ENCODE measurements at places on chromosomes 12 and 14.

DNA sequence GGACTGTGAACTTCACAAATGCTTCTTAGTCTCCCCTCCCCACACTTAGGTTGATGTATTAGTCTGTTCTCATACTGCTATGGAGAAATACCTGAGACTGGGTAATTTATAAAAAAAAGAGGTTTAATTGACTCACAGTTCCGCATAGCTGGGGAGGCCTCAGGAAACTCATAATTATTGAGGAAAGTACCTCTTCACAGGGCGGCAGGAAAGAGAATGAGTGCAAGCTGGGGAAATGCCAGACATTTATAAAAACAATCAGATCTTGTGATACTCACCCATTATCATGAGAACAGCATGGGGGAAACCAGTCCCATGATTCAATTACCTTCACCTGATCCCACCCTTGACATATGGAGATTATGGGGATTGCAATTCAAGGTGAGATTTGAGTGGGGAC lies 178.8 kb downstream of the SLC38A4 start:
- DNase-seq = no peak

DNA sequence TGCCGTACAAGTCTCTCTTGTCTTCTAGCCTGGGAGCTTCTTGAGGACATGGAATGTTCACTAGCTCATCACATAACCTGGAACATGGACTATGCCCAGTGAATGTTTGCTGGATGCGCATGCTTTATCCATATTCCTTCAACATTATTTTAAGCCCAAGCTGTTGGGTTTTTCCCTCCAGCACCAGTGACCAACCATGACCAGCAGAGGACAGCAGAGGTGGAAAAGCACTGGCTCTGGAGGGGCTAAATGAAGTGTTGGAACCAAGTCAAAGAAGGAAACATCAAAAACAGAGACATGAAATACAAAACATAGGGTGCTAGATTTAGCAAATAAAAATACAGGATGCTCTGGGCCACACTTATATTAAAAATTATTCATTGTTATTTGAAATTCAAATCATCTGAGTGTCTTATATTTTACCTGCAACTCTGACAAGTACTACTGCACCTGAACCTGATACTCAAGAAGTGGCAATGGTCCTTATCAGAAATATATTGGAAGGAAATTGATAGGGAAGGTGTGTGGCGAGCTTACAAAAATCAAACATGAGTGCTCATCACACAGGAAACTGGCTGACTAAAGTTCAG lies 23.1 kb upstream of the HELB start:
- no peak for DNase-seq

GRCh38 chr14:22185191-22185590 lies 403.8 kb downstream of the DAD1 start:
- no peak for DNase-seq

- DNase-seq = no peak
Measured at GRCh38 chr12:127656266-127656665, 610.7 kb upstream of the TMEM132C start.

GRCh38 chr12:66409195-66409871 lies 107.0 kb downstream of the HELB start:
- peak; percentile 50 for DNase-seq

GRCh38 chr14:101129521-101130167 lies 226.1 kb upstream of the RTL1 start:
- DNase-seq = no peak

GRCh38 chr14:22370084-22370847 lies 218.8 kb downstream of the DAD1 start:
- no peak for DNase-seq

DNA sequence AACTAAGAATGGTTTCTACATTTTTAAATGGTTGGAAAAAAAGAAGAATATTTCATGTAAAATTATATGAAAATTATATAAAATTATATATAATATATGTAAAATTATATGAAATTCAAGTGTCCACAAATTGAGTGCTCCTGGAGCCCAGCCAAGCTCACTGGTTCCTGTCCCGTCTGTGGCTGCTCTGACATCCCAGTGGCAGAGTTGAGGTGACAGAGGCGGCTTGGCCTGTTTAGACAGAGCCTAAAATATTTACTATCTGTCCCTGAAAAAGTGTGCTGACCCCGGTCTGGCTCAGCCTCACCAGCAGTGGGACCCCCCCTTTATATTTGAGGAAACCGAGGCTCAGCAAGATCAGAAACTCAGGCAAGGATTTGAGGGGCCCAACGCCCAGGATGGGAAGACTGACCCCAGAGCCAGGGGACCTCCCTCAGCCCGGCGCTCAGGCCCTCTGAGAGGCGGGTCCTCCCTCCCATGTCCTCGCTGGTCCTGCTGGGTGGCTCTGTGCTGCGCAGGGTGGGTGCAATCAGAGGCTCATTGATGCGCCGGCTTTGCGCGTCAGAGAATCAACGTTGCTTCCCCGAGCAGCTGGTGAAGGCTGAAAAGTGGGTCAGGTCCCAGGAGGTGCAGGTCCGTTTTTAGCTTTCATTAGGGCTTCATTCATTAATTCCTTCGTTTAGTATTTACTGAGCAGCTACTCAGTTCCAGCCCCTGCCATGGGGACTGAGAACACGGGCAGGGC lies 21.5 kb upstream of the BEGAIN start:
- no peak for DNase-seq

DNA sequence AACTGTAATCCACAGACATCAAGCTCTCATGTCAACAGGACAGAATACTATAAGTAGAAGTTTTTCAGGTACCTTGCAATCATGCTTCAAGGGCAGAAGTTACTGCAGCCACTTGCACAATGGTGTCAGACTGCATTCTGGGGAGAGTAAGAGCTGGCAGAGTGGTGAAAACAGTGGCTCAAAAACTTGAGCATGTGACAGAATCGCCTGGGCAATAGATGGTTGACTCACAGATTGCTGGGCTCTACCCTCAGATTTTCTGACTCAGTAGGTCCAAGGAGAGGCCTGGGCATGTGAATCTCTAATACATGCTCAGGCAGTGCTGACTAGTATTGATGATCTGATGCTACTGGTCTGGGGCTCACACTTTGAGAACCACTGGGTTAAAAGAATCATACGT lies 187.8 kb downstream of the TBX5 start:
- DNase-seq = no peak

DNA sequence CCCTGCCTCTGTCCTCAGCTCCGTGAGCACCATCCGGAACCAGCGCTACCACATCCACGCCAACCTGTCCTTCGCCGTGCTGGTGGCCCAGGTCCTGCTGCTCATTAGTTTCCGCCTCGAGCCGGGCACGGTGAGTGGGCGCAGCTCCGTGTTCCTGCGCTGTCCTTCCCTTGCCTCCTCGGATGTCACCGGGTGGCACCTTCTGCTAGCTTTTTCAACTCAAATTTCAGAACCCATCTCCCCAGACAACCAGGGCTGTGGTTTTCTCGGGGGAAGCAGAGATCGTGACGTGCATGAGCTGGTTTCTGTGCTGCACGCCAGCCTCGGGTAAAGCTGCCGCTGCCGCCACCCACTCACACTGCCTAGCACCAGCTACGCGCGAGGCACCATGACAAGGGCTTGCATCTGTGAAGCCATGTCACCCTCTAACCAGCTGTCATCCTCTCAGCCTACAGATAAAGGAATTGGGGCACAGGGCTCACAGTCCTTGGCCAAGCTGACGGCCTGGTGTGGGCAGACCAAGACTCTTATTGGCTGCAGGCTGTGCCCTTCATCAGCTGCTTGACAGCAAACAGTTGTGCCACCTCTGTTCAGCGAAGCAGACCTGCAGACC lies 152.1 kb downstream of the ADGRD1 start:
- no peak for DNase-seq

DNA sequence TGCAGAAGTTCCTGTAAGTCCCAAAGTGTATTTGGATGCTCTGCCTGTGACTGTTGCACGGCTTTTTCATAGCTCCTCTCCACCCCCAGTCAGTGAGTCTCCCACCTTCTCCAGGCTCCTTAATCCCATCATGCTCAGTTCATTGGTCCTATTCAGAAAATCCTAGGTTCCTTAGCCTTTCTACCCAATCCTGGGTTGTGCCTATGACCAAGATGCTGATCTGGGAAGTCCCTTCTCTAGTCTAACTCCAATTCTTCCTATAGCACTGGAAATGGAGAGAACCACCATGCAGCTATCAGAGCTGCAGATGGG lies 7.7 kb downstream of the CISTR start:
- DNase-seq = no peak

DNA sequence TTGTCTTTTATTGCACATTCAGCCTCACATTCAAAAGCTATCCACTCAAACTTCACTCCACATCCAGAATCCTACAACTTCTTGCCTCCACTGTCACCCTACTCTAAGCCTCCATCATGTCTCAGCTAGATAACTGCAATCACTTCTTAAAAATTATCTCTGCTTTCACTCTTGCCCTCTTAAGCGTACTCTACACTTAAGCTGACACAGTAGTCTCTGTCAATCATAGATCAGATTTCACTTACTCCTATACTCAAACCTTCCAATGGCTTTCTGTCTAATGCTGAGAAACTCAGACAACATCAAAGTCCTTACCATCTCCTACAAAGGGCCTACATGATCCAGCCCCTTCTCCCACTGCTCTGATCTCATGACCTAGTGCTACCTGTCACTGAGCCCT lies 304.1 kb downstream of the ITPR2 start:
- no peak for DNase-seq

GRCh38 chr12:15837141-15837790 lies 44.9 kb upstream of the STRAP start:
- no peak for DNase-seq

- DNase-seq = no peak
Measured at GRCh38 chr14:41362139-41362538, 244.5 kb upstream of the LRFN5 start.

DNA sequence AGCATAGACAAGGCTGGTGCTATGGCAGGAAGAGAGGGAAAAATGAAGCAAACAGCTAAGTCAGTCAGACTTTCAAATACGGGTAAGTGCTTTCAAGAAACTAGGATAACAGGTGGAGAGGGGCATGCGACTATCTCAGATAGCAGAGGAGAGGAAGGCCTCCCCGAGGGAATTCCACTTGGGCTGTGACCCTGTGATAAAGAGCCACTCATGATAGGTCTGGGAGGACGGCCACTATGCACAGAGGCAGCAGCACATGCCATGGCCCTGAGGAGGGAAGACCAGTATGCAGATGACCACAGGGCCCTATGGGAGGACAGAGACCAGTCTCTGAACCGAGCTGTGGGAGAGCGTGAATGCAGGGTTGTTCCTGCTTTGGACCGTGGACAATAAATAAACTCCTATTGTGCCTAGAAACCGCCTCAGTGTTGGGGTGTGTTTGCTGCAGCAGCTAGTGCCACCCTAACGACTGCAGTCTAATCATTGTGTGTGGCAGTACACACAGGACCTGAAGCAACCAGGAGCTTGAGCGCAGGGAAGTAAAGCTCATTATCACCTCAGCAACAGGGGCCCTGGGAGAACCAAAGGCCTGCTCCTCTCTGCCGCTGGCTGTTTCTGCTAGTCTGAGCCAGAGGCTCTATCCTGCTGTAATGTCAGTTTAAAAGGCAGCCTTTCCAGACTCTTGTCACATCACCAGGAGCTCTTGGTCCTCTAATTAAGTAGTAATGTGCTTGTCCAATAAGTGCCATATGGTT lies 119.1 kb downstream of the CACNA1C start:
- no peak for DNase-seq

- DNase-seq = no peak
Measured at GRCh38 chr12:66896797-66897196, 217.9 kb upstream of the GRIP1 start.

DNA sequence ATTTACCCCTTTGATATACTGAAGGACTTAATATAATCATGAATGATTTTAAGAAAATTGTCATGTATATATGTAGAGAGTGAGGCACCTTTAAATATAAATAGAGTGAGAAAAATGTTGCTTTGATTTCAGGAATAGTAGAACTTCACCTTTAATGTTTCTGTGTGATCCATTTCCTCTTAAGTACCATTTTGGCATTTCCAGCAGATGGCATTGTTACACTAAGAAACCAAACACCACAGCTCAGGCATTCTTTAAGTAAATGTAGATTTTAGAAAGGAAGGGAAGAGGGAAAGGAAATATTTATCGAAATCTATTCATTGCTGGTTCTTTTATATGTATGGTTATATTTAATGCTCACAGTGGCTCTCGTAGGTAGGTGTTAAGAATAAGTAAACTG lies 556.7 kb upstream of the FBXO33 start:
- DNase-seq = peak; percentile 34

- no peak for DNase-seq
Measured at GRCh38 chr14:49017447-49017846, 568.7 kb downstream of the RPS29 start.

DNA sequence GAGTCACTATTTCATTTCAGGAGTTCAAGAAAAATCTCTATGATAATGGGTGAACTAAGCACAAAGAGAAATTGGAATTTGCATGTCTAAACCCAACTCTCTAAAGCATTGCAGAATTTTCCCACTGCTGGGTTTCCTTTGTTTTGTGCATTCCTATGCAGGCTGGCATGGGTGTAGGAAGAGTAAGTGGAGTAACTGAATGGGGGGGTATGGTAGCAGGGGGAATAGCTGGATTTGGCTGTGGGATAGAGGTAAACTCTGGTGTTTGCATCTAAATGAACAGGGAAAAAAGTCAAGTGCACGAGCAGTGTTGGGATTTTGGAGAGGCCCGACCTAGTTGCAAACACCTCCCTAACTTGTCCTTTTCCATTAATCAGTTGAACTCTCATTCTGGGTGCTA lies 159.1 kb downstream of the ANO4 start:
- no peak for DNase-seq

DNA sequence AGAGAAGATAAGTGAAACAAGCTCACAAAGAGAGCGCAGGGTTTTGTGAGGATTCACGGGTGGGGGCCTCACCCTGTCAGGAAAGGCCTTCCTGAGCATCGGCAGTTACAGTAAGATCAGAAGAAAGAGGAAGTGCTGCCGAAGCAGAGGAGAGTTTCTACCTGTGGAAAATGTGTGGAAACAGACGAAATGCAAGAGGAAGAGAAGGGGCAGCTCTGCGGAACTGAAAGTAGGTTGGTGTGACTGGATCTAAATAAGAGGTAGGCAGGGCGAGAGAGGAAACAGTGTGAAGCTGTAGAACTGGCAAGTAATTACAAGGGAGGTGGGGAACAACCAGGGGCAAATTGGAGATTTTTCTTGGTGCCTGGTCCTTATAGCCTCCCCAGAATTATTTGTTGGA lies 2.6 kb downstream of the GPR68 start:
- no peak for DNase-seq

GRCh38 chr14:103401223-103402214 lies 16.3 kb downstream of the MARK3 start:
- DNase-seq = no peak

DNA sequence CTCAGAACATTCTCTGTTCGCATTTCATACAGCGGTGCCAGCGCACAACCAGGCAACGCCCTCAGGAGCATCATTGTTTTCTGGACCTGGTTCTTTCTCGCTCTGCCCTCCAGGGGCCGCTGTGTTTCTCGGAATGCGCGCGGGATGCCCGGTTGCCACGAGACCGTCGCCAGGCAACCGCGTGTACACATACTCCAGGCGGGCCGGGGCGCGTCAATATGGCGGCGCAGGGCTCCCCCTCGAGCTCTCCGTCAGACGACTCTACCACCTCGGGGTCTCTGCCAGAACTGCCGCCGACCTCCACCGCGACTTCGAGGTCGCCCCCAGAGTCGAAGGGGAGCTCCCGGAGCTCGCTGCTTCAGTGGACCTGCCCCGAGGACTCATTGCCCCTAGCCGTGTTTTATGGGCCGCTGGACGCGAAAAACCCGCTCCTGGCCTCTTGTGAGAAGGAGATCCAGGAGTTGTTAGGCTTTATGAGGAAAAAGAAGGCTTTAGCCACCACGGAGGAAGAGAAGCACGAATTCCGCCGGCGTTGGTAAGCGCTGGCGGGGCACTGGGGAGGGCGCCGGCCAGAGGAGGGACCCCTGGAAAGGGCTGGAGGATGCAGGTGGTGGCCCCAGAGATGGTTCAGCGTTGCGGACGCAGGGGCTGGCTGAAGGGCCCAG lies at the start of gene CFAP54:
TSS of gene CFAP54 (plus strand) at position 186 of the 665 bp plus-strand sequence. CDS start at position 219, 33 bp downstream.
- DNase-seq = no peak

- DNase-seq = no peak
Measured at GRCh38 chr14:98501836-98502235, 770.2 kb downstream of the BCL11B start.
